Right atrium auricular region (tissue), 2 donors: ENCODE measurements at places on chromosomes 5 and 9. TPM values are rescaled to one million over a fixed set of nuclear protein-coding genes. Genes with fewer than 3 reads are reported as not detected.

The PLPP7 gene
- 124 TPM for total RNA-seq

The DEPDC1B gene
- not detected for total RNA-seq

The TAF11L10 gene
- not detected for total RNA-seq

The C5orf52 gene
- not detected for total RNA-seq

- H3K27me3 ChIP-seq: no peaks in the 10 kb centered on the region
- peaks cover 13% of the 10 kb centered on the region for H3K4me1 ChIP-seq
- H3K4me3 ChIP-seq: no peak overlapping the region
Measured at GRCh38 chr9:76534026-76534425, 75.0 kb downstream of the GCNT1 start.

- no peak for DNase-seq
- no peaks in the 10 kb centered on the region for H3K4me1 ChIP-seq
- no peak overlapping the region for H3K4me3 ChIP-seq
- no peaks in the 10 kb centered on the region for H3K27me3 ChIP-seq
- no peak overlapping the region for H3K27ac ChIP-seq
Measured at GRCh38 chr5:171693412-171693811, 92.2 kb upstream of the SMIM23 start.

- DNase-seq: peak; percentile 87
- no peaks in the 10 kb centered on the region for H3K36me3 ChIP-seq
- peak overlapping the region; percentile 30 for H3K4me3 ChIP-seq
- no peaks in the 10 kb centered on the region for H3K4me1 ChIP-seq
- peak overlapping the region; percentile 55 for H3K27ac ChIP-seq
- H3K27me3 ChIP-seq: no peaks in the 10 kb centered on the region
Measured at GRCh38 chr9:128361986-128362646, 9.1 kb upstream of the URM1 start.

DNA sequence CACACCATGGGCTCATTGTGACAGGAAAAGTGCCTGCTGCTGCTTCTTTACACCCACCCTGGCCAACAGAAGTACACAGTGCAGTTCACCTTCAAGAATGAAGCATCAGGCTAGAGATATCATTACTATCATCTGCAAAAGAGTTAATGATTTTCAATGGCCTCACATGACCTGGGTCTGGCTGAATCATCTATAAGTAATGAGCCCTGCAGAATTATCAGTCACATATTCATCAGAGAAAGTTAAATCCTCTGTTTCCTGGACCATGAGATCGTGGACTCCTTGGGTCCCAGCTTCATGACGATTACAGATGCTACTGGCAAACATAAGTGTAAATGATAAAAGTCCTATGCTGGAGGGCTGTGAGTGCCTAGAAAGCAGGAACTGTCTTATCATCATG, 8.3 kb downstream of the BAG1 start:
- peak overlapping the region; percentile 56 for H3K27ac ChIP-seq
- H3K36me3 ChIP-seq: peaks cover 86% of the 10 kb centered on the region
- no peaks in the 10 kb centered on the region for H3K27me3 ChIP-seq

DNA sequence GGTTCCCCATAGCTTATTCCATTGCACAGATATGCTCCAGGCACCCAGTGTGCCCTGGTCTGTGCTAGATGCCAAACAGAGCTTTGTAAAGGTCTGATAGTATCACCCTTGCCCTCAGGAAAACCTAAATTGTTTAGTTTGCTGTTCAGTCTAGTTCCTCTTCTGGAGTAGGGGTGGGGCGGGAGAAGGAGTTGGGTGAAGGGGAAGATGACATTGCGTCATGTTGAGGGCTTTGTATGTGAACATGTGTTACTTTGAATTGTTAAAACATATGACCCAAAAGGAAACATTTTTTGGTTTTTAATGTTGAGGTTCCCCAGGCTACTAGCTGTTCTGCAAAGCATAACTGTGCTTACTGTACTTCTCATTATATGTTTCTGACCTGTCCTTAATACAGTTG, 40.6 kb downstream of the HACD4 start:
- H3K4me1 ChIP-seq: no peaks in the 10 kb centered on the region
- no peak overlapping the region for H3K27ac ChIP-seq
- H3K27me3 ChIP-seq: no peaks in the 10 kb centered on the region

DNA sequence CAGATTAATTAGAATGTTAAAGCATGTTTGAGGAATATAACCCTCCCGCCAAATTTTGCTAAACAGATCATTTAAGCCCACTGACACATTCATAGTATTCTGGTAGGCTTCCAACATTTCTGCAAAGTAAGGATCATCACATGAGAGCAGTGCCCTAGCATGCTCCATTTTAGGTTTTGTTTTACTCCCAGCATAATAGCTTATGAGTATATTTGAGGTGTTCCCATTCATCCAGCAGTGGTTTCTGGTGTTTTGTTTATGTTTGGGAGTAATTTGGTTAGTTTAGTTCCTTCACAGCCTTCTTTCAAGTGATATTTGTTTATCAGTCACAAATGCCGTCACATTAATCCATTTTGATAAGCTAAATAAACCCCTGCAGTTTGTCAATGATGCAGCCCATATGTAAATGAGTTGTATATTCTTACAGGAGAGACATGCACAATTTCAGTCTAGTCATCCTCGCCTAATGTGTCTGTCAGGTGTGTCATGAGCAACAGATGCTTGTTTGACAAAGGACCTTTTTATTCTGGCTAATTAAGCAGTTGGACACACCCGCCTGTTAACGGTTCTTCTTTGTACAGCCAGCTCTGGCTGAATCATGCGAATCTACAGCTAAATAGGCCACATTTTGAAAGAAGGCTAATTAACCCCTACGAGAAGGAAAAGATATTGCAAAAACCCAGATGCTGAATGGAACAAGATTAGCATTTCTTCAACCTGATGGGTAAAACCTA, 124.4 kb downstream of the RFX3 start:
- no peak overlapping the region for H3K27ac ChIP-seq
- no peaks in the 10 kb centered on the region for H3K36me3 ChIP-seq

DNA sequence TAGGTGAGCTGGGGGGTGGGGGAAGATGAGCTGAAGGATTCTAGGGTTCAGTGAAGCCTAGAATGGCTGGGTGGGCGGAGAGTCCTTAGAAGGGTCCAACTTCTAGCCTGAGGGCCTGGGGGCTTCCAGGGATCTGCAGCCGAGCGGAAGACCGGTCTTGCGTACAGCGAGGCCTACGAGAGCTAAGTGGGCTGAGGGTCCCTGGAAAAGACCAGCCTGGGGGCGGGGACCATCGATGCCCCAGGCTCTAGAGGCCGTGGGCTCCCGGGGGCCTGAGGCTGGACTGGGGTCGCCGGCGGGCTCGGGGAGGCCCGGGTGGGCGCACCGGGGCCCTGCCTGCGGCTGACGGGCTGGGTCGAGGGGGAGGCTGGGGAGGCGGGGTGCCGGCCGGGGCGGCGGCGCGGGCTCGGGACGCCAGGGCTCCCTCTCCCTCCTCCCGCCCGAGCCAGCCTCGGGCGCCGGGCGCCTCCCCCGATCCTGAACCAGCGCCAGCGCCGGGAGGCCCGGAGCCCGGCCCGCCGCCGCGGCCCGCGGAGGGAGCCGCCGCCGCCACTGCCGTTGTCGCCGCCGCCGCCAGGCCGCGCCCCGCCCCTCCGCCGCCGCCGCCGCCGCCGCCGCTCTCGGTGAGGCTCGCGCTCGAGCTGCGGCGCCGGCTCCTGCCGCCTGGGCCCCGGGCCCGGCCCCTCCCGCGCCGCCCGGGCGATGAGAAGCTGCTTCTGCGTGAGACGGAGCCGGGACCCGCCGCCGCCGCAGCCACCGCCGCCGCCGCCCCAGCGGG, at the start of gene MVB12B:
TSS of gene MVB12B (plus strand) at position 602 of the 778 bp plus-strand sequence. CDS start at position 703, 101 bp downstream.
- peak within 1 kb of the TSS; percentile 79 for H3K27ac ChIP-seq
- no peak for DNase-seq
- peak within 1 kb of the TSS; percentile 52 for H3K4me3 ChIP-seq
- H3K4me1 ChIP-seq: no peaks in the 10 kb centered on the region
- no peaks in the 10 kb centered on the region for H3K36me3 ChIP-seq

DNA sequence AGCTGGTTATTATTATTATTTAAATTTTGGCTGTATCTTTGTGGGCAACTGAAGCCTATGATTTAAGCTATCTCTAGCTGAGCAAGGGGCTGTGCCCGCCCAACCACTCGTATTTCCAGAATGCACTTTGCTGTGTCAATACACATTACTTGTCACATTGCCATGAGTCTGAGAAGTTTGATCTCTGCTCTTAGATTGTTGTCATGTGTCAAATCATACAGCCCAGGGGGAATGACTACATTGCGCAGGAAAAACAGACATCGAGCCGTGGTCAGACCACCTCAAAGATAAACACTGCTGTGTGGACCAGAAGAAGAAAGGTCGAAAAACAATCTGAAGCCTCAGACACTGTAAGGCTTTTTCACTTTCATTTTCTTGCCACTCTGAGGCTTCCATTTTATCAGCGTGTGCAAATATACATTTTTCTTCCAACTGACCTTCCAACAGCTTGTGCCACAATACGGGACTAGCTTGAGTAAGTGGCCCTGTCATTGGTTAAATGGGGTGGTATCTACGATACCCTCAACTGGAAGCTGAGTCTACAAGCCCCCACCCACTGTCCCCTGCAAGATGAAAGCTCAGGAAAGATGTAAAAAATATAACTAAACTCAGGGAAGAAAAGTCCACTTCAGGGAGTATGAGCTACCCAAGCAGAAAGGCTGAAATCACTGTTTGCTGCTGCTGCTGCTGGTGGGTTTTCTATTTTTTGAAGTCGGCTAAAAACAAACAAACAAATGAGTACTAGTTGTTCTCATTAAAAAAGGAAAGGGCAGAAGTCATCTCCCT, 603.0 kb downstream of the BNC2 start:
- H3K4me1 ChIP-seq: no peaks in the 10 kb centered on the region
- no peaks in the 10 kb centered on the region for H3K27me3 ChIP-seq
- DNase-seq: no peak

GRCh38 chr5:14413331-14413750, 168.3 kb upstream of the OTULINL start:
- H3K4me3 ChIP-seq: no peak overlapping the region
- DNase-seq: no peak
- H3K36me3 ChIP-seq: peaks cover 14% of the 10 kb centered on the region
- no peaks in the 10 kb centered on the region for H3K27me3 ChIP-seq
- no peaks in the 10 kb centered on the region for H3K4me1 ChIP-seq

- H3K27me3 ChIP-seq: no peaks in the 10 kb centered on the region
- peak overlapping the region; percentile 26 for H3K27ac ChIP-seq
- peak; percentile 89 for DNase-seq
- no peaks in the 10 kb centered on the region for H3K36me3 ChIP-seq
Measured at GRCh38 chr9:133845440-133845839, 107.3 kb upstream of the SARDH start.

GRCh38 chr5:54443270-54443669, 12.2 kb upstream of the HSPB3 start:
- no peaks in the 10 kb centered on the region for H3K4me1 ChIP-seq
- H3K4me3 ChIP-seq: no peak overlapping the region
- no peaks in the 10 kb centered on the region for H3K36me3 ChIP-seq
- no peak overlapping the region for H3K27ac ChIP-seq
- no peak for DNase-seq

GRCh38 chr9:129962889-129963703, 79.9 kb downstream of the FNBP1 start:
- H3K4me3 ChIP-seq: peak overlapping the region; percentile 50
- no peaks in the 10 kb centered on the region for H3K27me3 ChIP-seq
- H3K27ac ChIP-seq: peak overlapping the region; percentile 88
- peaks cover 28% of the 10 kb centered on the region for H3K4me1 ChIP-seq

DNA sequence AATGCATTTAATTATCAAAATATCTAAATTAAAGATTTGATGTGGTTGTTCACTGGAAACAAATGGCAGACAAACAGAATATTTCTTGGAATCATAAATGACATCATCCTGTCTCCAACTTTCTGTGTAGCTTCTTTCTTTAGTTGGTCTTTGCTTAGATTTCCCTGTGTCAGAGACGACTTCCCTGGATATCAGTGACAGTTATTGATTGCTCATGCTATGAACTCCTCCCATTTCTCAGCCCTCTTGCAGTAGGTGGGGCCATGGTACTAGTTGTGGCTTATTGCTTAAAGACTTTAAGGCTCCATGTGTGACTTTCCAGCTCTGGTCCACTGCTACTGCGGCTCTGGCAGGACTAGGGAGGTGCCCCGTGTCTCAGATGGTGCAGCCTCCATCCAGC, 592.6 kb downstream of the MTRR start:
- no peak for DNase-seq
- no peaks in the 10 kb centered on the region for H3K27me3 ChIP-seq
- no peak overlapping the region for H3K4me3 ChIP-seq
- H3K27ac ChIP-seq: no peak overlapping the region
- no peaks in the 10 kb centered on the region for H3K4me1 ChIP-seq

- DNase-seq: peak; percentile 82
- no peaks in the 10 kb centered on the region for H3K27me3 ChIP-seq
- peak overlapping the region; percentile 4 for H3K27ac ChIP-seq
- peaks cover 18% of the 10 kb centered on the region for H3K4me1 ChIP-seq
- H3K4me3 ChIP-seq: no peak overlapping the region
- H3K36me3 ChIP-seq: no peaks in the 10 kb centered on the region
Measured at GRCh38 chr5:83467371-83468035, 4.0 kb upstream of the VCAN start.

GRCh38 chr5:170312666-170313065, 15.1 kb upstream of the LCP2 start:
- H3K27ac ChIP-seq: no peak overlapping the region
- H3K4me1 ChIP-seq: no peaks in the 10 kb centered on the region
- no peak overlapping the region for H3K4me3 ChIP-seq
- H3K36me3 ChIP-seq: no peaks in the 10 kb centered on the region
- no peak for DNase-seq
- H3K27me3 ChIP-seq: no peaks in the 10 kb centered on the region

DNA sequence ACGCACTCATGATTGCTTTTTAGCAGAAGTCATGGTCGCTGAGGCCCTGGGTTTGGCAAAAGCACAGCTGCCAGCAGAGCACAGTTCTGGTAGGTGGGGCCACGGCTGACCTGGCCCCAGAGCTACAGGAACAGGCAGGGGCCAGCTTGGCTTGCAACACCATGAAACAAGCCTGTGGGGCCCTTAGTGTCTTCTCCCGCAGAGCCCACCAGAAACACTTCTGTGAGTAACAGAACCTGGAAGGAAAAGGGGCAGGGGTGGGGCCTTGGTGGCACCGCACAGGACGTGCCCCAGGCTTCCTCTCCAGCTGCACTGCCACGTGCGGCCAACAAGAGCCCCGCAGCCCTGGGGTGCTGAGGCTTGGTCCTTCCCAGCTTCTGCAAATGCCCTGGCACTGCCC, 4.8 kb downstream of the ASB6 start:
- H3K4me3 ChIP-seq: no peak overlapping the region
- H3K27me3 ChIP-seq: no peaks in the 10 kb centered on the region
- H3K27ac ChIP-seq: no peak overlapping the region
- H3K4me1 ChIP-seq: no peaks in the 10 kb centered on the region

- H3K4me1 ChIP-seq: peaks cover 45% of the 10 kb centered on the region
- H3K27ac ChIP-seq: peak overlapping the region; percentile 99
- peaks cover 32% of the 10 kb centered on the region for H3K36me3 ChIP-seq
- no peaks in the 10 kb centered on the region for H3K27me3 ChIP-seq
Measured at GRCh38 chr5:115542651-115543364, 1.8 kb downstream of the FEM1C start.

DNA sequence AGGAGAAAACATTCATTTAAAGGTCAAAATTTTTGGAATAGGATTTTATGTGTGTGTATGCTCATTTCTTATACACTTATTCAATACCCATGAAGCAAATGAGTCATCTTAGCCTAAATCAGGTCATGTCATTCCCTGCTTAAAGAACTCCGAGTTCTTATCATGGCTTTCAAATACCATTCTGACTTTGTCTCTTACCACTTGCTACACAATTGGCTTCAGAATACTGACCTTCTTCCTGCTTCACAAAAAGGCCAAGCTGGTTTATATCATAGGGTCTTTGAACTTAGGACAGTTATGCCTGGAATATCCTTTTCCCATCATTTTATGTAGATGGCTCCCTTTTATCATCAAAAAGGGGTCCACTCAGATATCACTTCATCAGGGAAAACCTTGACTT, 652.2 kb upstream of the WWC1 start:
- H3K36me3 ChIP-seq: no peaks in the 10 kb centered on the region
- H3K27me3 ChIP-seq: no peaks in the 10 kb centered on the region
- no peaks in the 10 kb centered on the region for H3K4me1 ChIP-seq
- H3K4me3 ChIP-seq: no peak overlapping the region
